NCI-H1694 treated with DMSO at 0.1 percent for 48 hours (cell line): ENCODE measurements at places on chromosomes 3 and 15.

GRCh38 chr15:65930134-65930533 is 60.8 kb downstream of the RAB11A start:
- DNase-seq: no peak

- no peak for DNase-seq
These were observed 536.1 kb downstream of the AGBL1 start for GRCh38 chr15:86615816-86616215.

DNA sequence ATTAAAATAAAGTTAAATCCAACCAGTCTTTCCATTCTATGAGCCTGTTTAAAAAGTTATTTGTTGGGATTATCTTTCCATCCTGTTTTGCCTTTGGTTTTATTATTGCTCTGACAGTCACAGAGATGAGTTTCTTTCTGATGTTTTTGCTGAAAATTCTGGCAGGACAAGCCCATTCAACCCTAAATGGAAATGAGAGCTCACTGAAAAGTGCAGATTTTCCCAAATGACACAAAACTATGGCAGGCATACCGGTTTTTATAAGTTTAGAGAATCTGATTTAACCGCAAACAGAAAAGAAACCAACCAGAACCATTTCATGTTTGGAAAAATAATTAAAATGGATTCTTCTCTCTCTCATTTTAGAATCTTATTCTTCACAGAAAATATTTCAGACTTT is 238.1 kb upstream of the SGO1 start:
- DNase-seq: no peak

DNA sequence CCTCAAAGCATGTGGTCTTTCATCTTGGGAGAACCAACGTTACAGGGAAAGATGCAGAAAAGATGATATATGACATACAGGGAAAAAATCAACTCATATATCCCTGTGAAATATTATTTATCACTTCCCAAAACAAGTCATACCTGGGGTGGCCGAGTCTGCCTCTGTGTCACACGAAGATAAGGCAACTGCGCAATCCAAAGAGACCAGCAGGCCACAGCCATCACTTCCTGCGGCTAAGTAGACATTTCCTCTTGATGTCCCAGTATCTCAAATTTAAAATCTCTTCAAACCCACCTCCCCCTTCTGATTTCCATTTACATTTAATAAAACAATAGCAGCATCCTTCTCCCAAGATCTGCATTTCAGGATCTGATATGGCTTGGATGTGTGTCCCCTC is 71.5 kb downstream of the IGF2BP2 start:
- no peak for DNase-seq

GRCh38 chr15:29651476-29652233 is 170.6 kb downstream of the TJP1 start:
- DNase-seq: no peak

- DNase-seq: no peak
These were observed 9.1 kb downstream of the CDAN1 start for GRCh38 chr15:42727750-42728381.

- no peak for DNase-seq
These were observed 220.0 kb upstream of the TPRG1 start for GRCh38 chr3:188951734-188952133.

DNA sequence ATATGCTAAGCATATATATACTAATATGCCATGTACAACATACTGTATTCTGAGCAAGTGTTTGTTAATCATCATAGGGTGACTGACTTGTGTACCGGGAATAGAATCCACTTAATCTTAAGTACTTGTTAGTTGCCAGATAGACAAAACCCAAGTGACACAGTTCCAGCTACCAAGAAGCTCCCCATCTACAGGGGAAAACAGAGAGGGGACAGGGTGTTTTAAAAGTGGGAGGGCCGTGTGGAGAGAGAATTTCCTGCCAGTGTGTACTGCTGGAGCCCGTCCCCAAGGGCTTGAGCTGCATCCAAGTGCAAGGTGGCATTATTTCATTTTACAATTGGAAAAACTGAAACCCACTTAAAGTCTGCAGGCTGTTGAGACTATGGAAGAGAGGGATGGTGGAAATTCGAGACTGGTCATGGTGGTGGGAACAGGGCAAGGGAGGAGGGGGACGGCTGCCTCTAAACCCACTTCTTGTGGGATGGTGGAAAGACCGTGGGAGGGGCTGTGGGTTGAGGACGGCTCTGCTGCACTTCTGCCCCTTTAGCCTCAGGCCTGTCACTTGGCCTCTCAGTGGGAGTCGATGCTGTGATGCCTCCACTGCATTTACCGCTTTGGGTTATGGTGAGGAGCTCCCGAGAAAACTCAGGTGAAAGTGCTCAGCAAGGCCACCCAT is 310.6 kb upstream of the LRRFIP2 start:
- DNase-seq: no peak

DNA sequence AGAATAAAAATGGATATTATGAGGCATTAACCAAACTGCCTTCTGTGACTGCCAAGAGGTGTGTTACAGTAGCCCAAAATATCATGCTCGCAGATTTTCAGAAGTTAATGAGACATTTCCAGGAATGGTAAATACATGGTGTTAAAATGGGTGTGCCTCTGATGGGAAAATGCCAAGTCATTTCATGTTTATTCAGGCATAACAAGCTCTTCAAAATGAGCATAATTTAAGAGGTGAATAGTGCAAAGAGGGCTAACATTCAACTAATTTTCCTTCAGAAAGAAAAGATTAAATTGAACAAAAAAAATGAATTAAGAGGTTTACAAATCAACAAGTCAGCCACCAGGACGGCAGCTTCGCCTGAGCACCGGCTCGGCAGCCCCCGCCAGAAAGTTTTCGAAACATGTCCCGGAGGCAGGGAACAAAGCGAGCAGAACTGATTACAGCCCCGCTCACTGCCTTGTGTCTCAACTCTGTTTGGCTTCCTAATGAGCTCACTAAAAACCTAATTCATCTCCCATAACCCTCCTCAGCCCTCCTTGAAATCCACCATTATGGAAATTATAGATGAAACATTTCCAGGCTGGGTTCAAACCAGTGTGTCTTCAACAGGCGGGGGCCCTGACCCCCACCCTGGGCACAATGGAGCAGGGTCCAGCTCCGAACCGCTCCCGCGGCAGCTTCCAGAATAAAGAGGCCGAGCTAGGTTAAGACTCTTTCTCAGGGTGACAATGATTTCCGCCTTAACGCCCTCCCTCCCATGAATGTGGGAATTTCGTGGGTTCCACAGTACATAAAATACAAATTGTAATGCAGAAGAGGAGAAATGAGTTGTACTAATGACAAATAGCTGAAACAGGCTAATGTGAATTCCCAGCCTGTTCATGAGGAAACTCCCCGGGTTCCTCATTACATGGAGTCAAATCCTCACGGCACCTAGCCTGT is 43.9 kb downstream of the MEIS2 start:
- peak; percentile 40 for DNase-seq

DNA sequence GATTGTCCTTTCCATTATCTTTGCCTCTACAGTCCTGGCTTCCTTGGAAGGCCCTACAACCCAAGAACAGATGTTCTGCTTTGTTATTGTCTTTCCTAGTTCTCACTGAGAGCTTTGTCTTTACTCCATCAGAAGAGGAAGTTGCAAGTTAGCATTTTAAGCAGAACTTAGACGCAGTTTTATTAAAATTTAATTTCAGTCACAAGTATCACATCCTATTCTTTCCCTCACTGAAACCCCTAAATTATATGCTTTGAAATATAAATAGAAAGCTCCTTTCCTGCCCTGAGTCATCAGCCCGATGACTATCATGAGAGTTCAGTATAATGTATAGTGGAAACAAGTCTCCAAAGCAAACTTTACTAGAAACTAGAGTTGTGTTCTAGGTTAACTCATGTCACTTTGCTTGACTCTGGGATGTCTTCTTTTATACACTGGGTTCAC is 291.2 kb upstream of the RBMS3 start:
- no peak for DNase-seq

DNA sequence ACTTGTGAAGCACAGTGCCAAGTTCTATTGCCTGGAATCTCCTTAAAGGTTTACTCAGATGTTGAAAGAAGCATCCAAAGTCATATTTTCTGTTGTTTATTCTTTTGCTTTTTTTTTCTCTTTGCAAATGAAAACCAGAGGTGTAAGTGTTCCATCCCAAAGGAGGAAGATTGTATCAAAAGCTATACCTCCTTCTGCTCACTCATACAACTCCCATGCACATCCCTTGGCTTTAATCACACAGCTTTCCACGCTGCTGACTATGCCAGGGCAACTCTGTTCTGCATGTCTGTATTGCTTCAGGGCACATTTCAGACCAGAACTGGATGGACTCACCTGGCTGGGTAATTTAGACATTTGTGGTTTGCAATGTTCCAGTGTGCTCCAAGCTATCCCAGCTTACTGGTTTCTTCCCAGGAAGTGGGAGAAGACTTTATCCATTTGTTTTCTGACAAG is 399.6 kb upstream of the TBL1XR1 start:
- no peak for DNase-seq

DNA sequence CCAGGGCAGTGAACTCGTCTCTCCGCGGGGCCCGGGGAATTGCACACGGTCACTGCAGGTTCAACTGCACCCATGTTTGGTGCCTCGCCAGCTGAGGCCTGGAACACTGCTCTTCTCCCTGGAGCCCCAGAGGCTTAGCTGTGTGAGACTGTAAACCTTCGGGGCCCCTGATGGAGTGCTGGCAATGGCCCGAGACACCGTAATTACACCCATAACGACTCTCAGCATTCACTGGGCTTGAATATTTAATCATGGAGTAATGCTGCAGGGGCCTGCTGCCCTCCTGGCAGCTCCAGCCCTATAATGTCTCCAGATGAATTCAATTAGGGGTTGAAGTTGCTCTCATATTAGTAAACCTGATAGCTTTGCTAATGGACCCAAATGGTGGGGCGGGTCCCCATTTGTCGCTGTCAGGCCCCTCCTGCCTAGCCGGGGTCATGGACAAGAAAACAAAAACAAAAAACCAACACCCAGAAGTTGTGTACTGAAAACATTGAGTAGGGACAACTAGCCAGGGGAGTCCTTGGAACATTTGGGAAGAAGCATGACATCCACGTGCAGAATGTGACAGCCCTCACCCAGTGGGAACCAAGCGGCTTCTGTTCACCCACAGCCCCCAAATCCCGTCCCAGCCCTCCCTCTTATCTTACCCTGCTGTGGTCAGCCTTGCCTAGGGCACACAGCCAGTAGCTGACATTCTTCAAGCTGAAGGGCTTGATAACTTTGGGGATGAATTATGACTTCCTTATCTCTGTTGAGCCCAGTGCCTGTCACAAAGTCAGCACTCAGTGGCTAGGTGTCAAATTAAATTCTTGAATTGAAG is 74.3 kb upstream of the SCN5A start:
- DNase-seq: no peak

- DNase-seq: no peak
These were observed 128.3 kb downstream of the TMCO5A start for GRCh38 chr15:38062696-38063095.

- no peak for DNase-seq
These were observed 8.2 kb upstream of the RTP4 start for GRCh38 chr3:187359798-187360486.
